NCI-H2227 treated with DMSO at 0.1 percent for 48 hours (cell line): ENCODE measurements at places on chromosomes 2 and 18.

DNA sequence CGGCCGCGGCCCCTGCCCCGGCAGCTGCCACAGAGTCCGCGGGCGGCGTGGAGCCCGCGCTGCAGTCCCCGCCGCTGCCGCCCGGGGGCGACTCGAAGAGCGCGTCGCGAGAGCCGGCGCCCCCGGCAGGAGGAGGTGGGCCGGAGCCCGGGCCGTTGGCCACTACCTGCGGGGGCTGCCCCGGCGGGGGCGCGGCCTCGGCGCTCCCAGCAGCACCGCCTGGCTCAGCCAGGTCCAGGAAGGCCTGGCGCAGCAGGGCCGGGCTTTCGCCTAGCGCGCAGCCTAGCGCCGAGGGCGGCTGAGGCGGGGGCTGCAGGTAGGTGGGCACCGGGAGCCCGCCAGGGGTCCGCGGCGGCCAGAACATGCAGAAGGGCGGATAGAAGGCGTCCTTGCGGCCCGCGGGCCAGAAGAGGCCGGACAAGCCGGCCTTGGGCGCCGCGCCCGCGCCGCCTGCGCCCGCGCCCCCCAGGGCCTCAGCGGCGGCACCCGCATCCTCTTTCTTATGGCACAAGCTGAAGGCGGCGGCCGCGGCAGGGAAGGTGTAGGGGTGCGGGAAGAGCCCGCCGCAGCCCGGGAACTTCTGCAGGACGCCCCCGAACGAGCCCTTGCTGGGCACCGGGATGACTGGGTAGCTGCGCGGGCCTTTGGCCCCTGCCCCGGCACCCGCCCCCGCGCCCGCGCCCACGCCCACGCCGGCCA lies 3.9 kb downstream of the SKOR2 start:
- DNase-seq, result no peak

- DNase-seq, result no peak
Observed at GRCh38 chr18:42242758-42243157, 287.7 kb downstream of the PIK3C3 start.

DNA sequence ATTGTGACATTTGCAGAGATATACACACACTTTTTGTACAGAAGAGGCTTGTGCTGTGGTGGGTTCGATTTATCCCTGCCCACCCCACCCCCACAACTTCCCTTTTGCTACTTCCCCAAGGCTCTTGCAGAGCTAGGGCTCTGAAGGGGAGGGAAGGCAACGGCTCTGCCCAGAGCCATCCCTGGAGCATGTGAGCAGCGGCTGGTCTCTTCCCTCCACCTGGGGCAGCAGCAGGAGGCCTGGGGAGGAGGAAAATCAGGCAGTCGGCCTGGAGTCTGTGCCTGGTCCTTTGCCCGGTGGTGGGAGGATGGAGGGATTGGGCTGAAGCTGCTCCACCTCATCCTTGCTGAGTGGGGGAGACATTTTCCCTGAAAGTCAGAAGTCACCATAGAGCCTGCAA lies 40.0 kb downstream of the STEAP3 start:
- DNase-seq, result no peak

DNA sequence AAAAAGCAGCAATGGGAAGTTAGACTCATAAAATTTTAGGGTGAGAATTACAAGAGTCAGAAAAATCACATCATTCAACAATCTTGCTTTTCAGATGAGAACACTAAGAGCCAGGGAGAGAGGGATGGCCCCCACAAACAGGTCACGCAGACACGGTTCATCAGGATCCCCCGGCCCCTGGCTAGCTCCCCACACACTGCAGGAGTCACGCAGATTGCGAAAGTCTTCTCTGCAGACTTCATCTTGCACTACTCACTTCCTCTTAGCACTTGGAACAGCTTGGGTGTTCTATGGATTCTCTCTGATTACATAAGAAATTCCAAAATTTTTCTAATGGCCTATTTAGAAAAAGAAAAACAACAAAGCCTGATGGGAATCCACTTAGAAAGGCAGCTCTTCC lies 21.6 kb upstream of the SULT1C2 start:
- DNase-seq, result no peak

DNA sequence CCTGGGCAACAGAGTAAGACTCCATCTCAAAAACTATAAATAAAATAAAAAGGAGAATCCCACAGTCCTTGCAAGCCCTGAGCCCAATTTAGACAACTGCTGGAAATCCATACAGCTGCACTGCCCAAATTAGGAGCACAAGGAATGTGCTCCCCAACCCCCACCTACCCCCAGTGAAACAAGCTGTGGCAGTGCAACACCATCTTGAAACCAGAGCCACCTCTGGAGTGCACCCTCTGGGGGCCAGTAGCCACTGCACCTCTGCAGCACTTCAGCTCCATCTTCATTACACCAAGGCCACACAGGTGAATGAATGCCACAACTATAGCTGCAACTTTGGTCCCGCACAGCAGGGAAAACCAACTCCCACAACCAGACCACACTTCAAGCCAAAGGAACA lies 37.3 kb downstream of the USP34 start:
- no peak for DNase-seq

DNA sequence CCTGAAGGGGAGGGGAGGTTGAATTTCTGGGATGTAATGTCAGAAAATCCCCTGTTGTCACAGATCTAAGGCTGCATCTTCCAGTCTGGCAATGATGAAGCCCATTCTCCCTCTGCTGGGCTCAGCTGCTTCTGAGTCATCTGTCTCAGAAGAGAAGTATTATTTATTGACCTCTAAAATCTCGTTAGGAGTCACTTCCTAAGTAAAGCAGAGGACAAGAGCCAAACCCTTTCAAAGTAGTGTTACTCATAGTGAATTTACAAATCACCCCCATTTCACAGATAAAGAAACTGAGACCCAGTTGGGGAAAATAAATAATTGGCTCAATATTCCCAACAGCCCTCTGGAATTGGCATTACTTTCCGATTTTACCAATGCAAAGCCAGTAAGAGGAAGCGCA lies 167.3 kb upstream of the SKOR2 start:
- no peak for DNase-seq

DNA sequence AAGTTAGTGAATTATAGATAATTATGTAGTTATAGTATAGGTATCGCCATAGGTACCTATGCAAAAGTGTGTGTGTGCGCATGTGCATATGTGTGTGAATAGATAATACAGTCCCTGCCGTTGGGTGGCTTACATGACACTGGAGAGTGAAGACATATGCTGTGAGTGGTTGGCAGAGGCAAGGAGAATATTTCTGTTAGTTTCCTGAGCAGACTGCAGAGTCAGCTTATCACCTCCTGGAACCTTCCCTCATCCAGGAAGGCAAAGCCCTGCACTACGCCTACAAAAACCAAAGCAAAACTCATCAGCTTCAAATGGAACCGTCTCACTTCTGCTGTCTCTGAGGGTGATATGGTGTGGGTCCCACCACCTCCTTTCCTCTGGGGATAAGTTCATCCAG lies 181.9 kb downstream of the LRRTM1 start:
- no peak for DNase-seq

- peak; percentile 46 for DNase-seq
Observed at GRCh38 chr2:65366595-65367125, 65.7 kb downstream of the SPRED2 start.

- DNase-seq, result no peak
Observed at GRCh38 chr2:188984680-188985079, 10.5 kb downstream of the COL3A1 start.

- no peak for DNase-seq
Observed at GRCh38 chr2:48146552-48146951, 240.3 kb upstream of the FBXO11 start.

DNA sequence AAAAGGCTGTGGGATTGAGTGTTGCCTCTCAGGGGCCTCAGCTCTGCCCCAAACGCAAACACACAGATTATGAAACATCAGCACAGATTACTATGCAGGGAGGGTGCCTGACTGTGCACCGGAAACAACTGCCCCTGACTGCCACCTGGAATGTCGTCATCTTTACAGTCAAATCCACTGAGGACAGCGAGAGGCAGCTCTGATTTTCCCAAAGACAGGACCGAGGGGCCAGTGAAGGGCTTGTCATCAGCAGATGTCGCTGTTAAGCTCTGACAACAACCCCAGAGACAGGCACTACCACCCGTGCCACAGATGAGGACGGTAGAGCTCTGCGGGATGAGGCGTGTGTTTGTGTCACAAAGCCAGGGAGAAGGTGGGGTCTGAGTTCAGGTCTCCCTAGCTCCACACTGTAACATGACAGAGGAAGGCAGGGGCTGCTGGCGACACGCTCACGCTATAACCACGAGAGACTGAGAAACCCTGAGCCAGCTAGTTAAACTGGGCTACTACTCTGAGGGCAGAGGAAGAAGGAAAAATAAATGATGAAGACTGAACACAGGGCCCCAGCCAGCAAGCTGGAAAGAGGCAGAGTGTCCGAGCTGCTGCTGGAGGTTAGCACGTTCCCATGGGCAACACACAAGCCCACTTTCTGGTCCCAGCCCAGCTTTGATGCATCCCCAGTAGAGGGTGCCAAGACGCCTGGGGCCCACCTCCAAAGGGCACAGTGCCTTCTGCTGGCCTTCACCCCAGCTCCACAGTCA lies 47.0 kb downstream of the PARD6G start:
- DNase-seq, result no peak

GRCh38 chr2:181807526-181807925 lies 84.0 kb upstream of the ITPRID2 start:
- DNase-seq, result no peak

DNA sequence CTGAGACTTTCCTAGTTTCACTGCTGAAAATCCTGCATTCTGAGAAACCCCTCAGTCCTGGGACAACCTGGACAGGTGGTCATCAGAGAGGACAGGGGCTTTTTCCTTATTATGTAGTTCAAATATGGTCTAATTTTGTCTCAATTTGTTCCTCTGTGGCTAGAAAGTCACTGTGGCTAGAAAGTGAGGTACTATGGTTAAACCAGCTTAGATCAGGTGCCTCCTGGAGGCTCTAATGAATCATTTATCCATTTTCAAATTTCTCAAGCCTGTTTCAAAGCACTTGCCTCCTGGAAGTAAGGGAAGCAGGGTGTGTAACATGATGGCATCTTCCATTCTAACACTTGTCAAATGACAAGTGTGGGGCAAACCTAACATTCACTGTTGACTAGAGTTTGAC lies 326.8 kb downstream of the PIK3C3 start:
- no peak for DNase-seq

GRCh38 chr2:220071696-220072095 lies 444.3 kb downstream of the SLC4A3 start:
- DNase-seq, result no peak

DNA sequence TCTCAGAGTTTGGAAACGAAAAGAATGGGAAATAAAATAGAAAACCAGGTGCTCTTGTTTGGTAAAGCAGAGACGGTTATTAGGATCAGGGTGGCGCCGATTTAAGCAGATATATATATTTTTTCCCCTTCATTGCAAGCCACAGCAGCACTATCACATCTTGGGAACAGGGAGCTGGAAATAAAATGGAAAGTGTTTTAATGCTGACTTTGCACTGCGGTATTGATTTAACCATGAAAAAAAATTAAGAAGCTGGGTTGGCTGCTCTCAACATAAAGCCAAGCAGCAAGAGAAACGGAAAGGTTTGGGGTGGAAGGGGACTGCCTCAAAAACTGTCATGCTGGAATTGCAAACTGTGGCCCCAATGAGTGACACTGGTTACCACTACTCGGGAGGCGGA lies 102.7 kb upstream of the ZBTB14 start:
- DNase-seq, result no peak

- DNase-seq, result no peak
Observed at GRCh38 chr18:76670564-76671288, 151.6 kb upstream of the ZNF236 start.

DNA sequence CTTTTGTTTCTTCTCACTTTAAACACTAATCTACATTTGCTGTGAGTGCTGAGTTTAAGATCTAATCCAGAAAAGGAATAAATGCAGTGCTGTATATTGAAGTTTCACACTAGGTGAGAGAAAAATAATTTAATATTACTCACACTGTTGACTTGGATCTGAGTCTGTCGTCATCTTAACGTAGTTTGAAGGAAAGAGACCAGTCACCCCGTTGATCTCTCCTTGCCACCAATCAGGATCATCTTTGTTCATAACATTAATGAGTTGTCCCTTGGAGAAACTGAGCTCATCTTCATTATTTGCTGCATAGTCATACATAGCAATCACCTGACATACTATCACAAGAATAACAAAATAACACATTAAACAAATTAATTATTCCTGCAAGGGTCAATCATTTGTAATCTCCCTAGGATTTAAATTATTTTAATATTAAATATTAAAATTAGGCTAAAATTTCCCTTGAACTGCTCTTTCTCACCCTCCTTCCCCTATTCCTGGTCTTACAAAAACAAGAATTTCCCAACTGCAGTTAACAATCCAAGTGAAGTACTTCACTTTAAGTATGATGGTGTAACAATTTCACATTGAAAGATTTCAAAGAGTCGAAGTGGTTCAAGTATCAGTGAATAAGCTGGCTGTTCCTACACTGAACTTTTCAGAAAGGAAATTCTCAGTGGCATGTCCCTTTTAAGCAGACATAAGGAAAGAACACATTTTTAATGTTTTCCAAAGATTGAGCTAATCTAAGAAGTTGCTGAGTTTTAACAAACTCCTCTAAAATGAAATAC lies 71.3 kb downstream of the FAM228A start:
- DNase-seq, result no peak

DNA sequence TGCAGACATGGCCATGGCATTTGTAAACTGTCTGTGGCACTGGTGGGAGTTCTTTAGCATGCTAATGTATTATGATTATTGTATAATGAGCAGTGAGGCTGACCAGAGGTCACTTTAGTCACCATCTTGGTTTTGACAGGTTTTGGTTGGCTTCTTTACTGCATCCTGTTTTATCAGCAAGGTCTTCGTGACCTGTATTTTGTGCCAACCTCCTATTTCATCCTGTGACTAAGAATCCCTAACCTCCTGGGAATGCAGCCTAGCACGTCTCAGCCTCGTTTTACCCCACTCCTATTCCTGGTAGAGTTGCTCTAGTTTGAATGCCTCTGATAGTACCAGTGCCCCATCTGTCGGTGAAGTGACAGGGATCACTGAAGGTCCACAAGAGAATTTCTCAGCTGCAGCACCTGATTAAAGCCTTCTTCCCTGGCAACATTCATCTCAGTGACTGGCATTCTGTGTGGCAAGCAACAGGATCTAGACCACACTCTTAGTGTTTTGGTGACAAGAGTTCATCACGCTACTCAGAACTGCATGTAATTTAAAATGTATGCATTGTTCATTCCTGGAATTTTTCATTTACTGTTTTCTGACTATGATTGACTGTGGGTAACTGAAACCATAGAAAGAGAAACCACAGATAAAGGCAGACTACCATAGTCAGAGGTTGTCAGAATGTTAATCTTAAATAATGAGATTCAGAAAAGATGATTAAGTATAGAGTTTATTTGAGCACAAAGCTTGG lies 43.0 kb upstream of the GPR39 start:
- no peak for DNase-seq

DNA sequence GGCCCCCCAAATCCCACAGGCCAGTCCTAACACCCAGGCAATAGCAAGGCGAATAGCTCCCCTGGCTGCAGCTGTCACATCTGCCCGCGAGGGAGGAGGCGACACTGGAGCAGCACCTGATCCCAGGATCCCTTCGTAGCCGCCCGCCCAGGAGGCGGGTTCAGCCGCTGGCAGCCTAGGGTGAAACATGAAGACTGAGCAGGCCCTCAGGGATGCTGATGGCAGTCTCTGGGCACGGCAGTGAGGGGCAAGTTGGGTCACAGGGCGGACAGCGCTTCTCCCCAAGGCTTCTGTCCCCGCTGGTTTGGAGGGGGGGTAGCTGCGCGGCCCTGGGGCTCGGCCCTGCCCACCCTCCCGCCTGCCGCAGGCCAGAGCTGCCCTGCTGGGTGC lies 1.9 kb downstream of the DNMT3A start:
- peak; percentile 41 for DNase-seq

GRCh38 chr18:76459687-76460350 lies 35.2 kb downstream of the ZNF516 start:
- no peak for DNase-seq
